ENCODE measurements at places on chromosomes 4 and X.

- no peak for DNase-seq
Observed at GRCh38 chrX:146956760-146957159, 142.2 kb upstream of the CXorf51A start.

- DNase-seq, result no peak
Observed at GRCh38 chr4:147633113-147633512, 15.9 kb downstream of the TMEM184C start.

DNA sequence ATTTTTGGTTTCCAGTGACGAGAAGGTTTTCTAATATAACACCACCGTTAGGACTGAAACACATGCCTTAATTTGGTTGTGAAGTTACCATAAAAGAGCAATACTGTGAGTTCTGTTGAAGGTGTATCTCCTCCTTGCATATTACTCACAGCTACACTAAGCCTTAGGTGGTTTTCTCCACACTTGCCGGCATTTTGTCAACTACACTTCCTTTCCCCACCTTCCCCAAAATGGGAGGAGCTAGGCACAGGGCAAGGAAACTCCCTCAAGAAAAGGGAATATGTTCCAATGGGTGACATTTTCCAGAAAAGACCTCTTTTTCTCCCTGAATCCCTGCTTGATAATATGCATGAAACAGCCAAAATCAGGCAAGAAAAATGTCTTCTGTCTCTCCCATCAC lies 44.8 kb downstream of the RELL1 start:
- no peak for DNase-seq

DNA sequence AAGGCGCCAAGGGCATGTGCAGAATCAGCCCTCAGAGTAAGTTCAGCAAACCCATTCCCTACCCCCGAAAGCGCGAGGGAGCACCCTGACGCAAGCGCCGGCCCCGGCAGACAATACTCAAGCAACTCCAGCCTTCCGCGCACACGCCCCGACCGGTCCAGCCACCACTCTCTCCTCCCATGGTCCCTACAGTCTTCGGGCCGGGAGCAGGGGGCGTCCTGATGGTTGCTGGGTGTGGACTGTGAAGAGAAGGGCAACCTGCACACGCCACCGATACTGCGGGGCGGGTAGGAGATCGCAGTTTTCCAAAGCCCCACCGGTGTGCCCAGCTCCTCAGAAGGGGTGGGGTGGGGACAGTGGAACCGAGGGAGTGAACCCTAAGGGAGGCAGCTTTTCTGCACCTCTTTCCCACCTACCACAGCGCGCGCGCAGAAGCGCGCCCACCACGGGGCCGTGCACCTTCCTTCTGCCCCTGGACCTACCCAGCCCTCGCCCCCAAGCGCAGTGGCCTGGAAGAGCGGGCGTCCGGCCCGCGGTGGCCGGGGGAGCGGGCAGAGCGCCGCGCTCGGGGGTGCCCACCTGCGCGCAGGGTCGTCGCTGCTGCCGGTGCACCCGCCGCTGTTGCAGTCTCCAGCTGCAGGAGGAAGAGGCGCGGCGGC lies 650.2 kb upstream of the DIPK2B start:
- no peak for DNase-seq
